ENCODE measurements at places on chromosomes 5 and 9.

- no peak for DNase-seq
Measured at GRCh38 chr9:114671605-114672004, 10.4 kb downstream of the TEX48 start.

DNA sequence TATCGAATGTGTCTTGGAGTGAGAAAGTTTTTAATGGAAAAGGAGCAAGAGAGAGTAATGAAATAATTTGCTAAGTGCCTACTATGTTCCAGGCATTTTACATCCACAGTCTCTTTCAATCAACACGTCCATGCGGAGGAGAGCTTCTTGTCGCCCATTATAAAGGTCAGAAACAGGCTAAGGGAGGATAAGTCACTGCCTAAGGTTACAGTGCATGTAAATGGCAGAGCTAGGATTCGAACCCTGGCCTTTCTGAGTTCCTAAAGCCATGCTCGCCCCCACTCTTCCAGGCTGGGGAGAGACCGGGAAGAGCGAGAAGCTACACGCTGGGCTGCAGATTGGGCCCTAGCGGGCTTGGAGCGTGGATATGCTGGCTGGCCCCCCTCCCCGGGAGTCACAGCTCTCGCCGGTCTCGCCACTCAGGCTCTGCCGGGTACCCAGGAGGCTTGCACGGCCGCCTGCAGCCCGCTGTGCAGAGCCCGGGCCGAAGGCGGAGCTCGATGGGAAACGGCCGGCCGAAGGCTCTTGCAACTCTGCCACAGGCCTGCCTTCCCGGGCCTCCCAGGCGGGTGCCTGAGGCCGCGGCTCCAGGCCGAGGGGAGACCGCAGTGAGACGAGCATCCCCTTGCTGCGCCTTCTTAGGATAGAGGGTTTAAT, 775 bp upstream of the LHX2 start:
- DNase-seq: no peak

DNA sequence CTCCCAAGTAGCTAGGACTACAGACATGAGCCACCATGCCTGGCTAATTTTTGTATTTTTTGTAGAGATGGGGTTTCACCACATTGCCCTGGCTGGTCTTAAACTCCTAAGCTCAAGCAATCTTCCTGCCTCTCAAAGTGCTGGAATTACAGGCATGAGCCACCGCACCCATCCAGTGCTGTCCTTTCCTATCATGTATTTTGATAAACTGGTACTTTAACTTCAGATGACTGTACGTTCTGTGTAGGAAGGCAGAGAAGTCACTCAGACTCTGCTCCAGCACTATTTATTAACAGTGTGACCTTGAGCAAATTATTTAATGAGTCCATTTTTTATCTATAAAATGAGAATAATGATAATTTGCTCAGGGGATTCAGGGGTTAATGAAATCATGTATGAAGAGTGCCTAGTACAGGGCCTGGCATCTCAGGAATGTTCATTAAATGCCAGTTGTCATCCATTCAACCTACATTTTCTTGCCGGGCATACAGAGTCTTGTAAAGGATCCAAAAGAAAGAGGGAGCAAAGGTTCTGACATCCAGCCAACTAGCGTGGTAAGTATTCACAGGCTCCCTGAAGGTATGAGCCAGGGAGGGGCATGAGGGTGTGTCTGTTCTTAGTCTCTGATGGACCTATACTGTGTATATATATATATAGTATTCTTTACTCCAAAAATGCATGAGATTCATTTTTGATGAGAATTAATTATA, 201.9 kb downstream of the PBX3 start:
- no peak for DNase-seq

DNA sequence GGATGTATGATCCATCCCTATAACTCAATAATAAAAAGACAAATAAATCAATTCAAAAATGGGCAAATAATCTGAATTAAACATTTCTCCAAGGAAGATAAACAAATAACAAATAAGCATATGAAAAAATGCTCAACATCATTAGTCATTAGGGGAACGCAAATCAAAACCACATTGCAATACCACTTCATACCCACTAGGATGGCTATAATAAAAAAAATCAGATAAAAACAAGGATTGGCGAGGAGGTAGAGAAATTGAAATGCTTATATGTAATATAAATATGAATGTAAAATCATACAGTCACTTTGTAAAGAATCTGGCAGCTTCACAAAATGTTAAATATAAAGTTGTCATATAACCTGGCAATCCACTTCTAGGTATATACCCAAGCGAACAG, 52.3 kb upstream of the TBCA start:
- DNase-seq: no peak

- DNase-seq: no peak
Measured at GRCh38 chr5:143041461-143041860, 271.3 kb downstream of the ARHGAP26 start.

DNA sequence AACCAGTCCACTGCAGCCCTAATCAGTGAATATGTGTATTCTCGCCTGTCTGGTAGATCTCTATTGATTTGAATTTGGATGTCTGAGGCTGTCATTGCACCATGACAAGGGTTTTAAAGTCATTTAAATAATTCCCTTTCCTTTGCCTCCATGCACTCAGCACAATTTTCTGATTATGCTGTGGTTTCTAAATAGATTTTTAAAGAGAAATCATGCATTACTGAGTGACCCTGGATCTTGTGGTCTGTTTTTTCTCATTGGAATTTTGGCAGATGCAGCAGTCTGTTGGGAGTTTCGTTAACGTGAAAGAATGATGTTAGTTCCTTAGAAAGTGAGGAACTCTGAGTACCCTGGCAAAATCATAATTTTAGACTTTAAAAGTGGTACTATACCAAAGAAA, 396.0 kb downstream of the LRRC70 start:
- no peak for DNase-seq

GRCh38 chr5:128764601-128765310, 200.5 kb upstream of the SLC27A6 start:
- no peak for DNase-seq

DNA sequence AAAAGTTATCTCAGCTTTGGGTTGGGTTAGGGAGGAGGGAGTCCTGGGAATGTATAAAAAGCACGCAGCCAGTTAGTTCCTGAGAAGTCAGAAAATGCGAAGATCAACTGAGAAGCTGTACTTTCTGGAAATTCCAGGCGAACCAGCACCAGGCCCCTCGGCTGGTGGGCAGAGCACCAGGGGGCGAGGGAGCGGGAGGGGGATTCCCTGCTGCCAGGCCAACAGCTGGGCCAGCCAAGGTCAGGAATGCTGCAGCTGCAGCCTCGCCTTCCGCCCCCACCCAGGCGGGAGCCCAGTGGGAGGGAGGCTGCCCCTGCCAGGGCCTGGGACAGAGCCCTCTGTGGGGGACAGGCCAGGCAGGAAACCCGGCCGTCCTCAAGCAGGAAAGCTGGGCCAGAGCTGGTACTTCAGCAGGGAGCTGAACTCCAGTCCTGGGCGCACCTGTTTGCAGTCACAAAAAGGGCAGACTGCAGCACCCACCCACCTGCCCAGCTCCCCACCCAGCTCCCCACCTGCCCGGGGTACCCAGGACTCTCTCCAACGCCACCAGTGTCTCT, 35.5 kb downstream of the VAV2 start:
- no peak for DNase-seq

DNA sequence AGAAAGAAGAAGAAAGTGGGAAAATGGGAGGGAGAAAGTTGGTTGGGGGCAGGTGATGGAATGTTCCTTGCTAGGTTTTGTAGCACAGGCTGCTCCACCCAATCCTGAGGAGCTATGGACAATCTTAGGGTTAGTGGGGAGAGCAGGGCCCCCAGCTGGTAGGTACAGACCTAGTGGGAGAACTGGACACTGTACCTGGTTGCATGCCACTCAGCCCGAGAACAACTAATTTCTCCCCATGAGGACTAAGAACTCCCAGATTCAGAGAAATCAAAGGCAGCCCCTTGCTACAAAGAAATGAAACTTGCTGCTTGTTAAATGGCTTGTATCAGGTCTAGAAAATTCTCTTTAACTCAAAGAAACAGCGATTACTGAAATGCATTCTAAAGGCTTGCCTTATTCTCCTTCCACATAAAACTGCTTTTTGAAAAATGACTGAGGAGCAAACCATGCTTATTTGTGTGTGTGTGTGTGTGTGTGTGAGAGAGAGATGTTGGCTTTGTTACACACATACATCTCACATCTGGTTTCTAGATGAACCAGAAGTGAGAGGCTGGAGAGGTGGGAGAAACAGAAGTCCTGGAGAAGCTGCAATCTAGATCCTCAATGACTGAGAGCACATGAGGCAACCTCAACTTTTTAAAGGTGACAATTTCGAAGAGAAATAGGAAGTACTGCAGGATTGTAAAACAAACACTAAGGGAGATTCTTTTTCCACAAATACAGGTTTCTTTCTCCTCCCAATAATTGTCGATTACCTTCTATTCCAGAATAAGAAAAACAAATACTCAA, 28.9 kb downstream of the FYB1 start:
- DNase-seq: no peak

DNA sequence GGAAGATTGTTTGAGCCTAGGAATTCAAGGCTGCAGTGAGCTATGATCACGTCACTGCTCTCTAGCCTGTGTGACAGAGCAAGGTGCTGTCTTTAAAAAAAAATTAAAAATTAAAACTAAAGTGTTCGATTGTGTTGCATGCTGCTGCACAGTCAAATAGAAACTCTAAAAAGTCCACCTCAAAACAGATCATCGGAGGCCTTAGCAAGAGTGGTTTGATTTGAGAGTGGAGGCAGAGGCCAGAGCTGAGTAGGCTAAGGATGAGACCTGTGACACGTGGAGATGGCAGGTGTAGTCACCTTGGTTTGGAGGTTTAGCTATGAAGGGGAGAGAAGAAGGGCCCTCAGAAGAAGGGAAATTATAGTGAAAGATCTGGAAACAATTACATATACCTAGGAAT, 2.8 kb upstream of the PTPDC1 start:
- DNase-seq: no peak

DNA sequence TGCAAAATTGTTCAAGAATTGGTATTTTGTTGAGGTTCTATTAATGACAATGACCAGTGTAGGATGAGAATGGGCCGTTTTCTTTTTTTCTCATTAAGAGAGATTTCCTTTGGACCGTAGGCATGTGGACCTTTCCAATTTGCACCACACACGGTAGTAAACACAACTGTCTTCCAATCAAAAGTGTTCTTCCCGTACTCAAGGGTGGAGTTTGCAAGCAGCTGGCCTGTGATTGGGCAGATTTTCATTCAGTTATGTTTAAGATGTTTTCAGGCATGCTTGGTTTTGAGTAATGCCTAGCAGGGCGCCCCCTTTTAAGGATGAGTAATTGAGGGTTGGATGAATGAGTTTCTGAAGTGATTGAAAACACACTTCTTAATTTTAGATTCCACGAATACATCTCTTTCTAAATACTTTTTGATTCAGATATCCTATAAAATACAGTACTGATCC, 2.5 kb downstream of the KDM3B start:
- peak; percentile 59 for DNase-seq

DNA sequence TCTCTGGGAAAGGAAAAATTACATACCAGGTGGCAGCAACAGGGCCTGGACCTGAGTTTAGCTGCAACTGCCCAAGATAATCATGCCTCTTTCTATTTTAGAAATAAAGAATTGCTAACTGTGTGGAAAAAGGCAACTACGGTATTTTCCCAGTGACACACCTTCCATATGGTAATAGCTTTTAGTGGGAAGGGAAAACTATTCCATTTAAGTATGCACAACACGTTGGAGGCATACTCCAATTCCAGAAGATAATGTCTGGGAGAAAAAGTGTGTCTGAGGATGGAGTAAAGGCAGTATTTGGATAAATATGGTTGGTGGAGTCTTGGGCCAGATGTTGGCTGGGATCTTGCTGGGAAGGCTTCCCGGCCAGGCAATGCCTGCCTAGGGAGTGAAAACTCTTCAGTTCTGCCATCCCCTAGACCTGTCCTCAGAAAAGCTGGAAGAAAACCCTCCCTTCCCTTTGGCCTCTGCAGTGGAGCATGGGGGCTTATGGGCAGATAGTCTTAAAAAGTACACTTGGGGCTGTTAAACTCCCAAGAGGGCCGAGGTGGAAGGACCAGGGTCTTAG, 40.6 kb downstream of the SH3PXD2B start:
- DNase-seq: no peak

- no peak for DNase-seq
Measured at GRCh38 chr5:120251898-120252297, 212.2 kb upstream of the PRR16 start.

DNA sequence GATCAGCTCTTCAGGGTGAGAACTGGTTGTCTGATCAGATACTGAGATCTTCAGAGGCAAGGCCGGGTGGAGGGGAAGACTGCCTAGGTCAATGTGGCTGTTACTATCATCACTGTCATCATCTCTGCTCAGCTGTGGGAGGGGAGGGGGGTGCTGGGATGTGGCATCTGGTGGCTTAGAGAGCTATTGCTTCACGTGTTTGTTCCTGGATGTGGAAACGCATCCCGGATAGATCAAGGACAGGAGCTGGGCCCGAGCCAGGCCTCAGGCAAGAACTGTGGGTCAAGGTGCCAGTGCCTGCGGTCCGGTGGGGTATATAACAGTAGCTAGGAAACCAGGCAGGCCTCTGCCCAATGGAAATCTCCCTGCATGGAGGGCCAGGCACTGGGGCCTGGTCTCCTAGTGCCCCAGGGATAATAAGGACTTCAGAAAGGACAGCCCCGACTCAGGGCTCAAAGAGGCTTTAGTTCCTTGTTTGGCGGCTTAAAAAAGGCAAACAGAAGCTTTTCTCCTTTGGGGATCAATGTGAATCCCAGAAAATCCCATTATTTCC, 30.3 kb upstream of the TIFAB start:
- no peak for DNase-seq

DNA sequence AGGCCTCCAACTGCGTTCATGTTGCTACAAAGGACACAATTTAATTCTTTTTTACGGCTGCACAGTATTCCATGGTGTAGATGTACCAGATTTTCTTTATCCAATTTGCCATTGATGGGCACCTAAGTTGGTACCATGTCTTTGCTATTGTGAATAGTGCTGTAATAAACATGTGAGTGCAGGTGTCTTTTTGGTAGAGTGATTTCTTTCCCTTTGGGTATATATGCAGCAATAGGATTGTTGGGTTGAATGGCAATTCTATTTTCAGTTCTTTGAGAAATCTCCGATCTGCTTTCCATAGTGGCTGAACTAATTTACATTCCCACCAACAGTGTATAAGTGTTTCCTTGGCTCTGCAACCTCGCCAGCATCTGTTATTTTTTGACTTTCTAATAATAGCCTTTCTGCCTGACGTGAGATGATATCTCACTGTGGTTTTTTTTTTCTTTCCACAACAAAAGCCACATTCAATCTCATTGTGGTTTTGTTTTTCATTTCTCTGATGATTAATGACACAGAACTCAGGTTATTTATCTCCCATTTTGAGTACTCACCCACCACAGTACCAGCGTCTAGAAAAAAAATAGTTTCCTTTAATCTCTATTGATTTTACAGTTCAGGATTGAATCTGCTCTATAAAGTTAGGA, 21.9 kb downstream of the ARRDC3 start:
- no peak for DNase-seq

DNA sequence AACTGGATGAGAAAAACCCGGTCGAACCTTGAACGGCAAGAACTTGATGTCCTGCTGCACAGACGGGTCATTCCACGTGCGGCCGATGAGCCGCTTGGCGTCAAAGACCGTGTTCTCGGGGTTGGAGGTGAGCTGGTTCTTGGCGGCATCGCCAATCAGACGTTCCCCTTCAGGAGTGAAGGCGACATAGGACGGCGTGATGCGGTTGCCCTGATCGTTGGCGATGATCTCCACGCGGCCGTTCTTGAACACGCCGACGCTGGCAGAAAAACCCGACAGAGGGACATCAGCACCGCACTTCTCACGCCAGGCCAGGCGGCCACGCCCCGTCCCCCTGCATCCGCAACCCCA, 519 bp downstream of the HSPA5 start:
- peak; percentile 74 for DNase-seq

GRCh38 chr9:125558453-125559092, 148.4 kb downstream of the MAPKAP1 start:
- DNase-seq: no peak

Measured in activated CD8-positive, alpha-beta memory T cell treated with anti-CD3 and anti-CD28 coated beads, Interleukin-2, amount 50 U/mL, for 48 hours (primary cell).